ENCODE measurements at places on chromosomes 6 and 20.
A peak's percentile ranks its signal among the peaks of the same experiment; 100 is the strongest.

- DNase-seq = no peak
These were observed 1005.5 kb upstream of the CITED2 start for GRCh38 chr6:140379919-140380318.

DNA sequence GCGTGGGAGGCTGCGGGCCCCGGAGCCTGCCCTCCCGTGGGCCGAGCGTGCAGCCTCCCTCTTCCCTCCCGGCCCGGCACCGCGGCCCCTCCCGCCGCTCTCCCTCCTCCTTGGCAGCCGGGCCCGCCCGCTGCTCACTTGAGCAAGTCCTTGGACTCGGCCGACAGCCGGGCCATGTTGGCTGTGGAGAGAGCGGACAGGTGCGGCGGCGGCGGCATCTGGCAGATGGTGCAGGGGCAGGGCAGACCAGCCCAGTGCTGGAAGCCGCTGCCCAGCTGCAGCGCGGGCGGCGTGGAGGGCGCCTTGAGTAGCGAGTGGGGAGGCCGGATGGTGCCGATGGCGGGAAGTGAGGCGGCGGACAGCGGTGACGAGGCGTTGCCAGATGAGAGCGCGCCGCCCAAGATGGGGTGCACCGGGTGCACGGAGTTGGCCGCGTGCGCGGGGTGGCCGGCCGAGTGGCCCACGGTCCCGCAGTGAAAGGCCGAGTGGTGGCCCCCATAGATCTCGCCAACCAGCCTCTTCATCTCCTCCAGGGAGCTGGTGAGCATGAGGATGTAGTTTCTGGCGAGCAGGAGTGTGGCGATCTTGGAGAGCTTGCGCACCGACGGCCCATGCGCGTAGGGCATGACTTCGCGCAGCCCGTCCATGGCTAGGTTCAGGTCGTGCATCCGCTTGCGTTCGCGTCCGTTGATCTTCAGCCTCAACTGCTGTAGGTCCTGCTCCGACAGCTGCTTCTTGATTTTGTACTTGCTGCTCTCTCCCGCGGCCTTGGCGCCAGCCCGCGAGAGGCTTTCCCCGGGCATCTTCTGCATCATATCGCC is 766 bp downstream of the OLIG3 start:
- DNase-seq = peak; percentile 16

DNA sequence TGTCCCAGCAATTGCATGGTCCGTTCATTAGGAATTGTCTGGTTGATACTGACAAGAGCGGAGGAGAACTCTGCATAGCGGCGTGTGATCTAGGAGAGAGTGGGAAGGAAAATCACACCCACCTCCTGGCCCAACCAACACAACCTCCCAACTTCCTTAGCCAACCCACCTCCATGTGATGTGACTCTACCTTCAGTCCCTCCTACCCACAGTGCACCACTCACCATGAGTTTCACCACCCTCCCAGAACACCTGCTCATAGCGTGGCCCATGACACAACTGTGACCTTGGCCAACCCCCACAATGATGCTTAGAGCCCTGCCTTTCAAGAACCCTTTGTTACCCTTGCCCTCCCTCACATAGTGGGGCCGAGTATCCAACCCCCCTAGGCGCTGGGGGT is 7.7 kb downstream of the VPS52 start:
- no peak for DNase-seq

- DNase-seq = no peak
These were observed 38.9 kb upstream of the HDGFL1 start for GRCh38 chr6:22530506-22530905.

- DNase-seq = no peak
These were observed 132.1 kb downstream of the ZDHHC14 start for GRCh38 chr6:157513004-157513603.

DNA sequence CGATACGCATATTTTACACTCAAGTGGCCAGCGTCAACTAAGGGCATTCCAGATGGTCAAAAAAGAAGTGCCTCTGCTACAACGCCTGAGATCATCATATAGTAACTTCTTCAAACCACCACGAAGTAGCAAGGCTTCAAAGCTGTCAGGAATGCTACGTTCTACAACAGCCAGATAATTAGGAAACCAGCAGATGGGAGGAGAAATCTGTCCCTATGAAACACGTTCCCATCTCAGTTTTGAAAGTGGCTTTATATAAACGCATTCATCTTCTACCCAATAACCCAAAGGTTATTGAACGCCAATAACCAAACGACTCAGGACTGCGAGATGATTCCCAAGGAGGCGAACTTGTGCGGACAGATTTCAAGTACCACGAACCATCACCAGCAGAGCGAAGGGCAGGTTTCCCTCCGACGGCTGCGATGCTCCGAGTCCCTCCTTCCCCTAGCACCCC is 1.2 kb downstream of the ABHD12 start:
- peak; percentile 18 for DNase-seq

DNA sequence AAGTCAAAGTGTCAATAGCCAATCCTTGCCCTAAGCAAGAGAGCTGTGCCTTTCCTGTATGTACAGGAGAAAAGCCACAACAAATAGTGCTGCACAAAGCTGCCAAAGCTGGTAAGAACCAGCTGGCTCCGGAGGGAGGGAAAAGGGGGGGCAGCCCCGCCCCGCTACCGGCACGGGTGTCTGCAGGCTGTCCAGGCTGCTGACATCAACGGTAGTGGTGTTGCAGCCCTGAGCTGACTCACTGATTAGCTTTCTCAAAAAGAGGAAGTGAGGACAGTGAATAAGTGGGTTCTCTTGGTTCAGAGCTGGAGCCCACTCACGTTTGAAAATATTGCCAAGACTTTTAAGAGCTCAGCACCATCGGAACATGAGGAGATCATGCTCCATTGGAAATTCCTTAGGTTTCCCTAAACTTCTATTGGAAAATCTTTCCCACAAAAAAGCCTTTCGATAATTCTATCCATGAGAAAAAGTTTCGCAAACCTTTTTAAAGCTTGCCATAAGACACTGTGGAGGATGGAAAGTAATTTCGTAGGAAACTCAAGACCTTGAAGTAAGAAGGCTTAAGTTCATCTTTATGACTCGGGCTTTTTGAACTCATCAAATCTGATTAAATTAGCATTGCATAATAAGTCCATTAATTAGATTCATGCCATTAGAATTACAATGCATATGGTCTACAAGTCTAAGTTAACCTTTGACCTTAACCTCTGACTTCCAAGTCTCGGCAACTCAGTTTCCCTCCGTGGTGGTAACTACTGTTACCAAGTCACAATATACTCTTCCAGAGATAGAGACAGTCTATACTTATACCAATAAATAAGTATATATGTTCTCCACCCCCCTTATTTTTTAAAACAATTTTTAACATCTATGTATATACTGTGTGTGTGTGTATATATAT is 67.0 kb downstream of the TNFRSF21 start:
- peak; percentile 30 for DNase-seq

DNA sequence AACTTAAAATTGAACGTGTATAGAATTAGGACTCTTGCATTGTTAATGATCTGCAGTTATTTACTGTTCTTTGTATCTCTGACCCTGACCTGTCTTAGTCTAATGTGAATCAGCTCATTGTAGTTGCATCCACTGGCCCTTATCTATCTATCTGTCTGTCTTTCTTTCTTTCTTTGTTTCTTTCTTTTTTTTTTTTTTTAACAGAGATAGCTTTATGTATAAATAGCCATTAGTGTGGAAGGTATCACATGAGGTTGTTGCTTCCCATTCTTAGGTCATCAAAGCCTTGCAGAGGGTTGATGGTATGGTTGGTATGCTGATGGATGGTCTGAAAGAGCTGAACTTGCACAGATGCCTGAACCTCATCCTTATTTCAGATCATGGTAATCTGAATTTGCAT is 59.9 kb downstream of the ENPP1 start:
- DNase-seq = no peak

GRCh38 chr6:163355426-163355991 is 59.0 kb upstream of the QKI start:
- no peak for DNase-seq

DNA sequence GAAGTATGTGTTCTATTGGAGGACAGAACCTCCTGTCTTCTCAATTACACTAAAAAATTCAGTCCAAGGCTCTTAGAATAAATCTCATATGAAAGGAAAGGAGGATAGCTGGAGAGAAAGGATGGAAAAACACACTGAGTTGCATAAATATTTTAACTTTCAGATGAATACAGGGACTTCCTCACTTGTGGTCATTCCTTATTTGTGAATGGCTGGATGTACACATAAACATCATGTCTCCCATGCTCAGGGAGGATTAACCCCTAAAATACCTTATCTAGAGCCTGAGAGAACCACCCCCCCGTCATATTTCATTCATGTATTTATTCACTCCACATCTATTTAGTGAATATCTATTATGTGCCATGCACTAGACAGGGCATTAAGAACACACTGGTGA is 217.6 kb upstream of the CITED2 start:
- no peak for DNase-seq

- peak; percentile 78 for DNase-seq
These were observed 757 bp upstream of the SAMD3 start for GRCh38 chr6:130223508-130223907.

- no peak for DNase-seq
These were observed 53.3 kb downstream of the RNASET2 start for GRCh38 chr6:166903027-166903426.

GRCh38 chr6:154488802-154489437 is 21.6 kb downstream of the CNKSR3 start:
- DNase-seq = no peak

DNA sequence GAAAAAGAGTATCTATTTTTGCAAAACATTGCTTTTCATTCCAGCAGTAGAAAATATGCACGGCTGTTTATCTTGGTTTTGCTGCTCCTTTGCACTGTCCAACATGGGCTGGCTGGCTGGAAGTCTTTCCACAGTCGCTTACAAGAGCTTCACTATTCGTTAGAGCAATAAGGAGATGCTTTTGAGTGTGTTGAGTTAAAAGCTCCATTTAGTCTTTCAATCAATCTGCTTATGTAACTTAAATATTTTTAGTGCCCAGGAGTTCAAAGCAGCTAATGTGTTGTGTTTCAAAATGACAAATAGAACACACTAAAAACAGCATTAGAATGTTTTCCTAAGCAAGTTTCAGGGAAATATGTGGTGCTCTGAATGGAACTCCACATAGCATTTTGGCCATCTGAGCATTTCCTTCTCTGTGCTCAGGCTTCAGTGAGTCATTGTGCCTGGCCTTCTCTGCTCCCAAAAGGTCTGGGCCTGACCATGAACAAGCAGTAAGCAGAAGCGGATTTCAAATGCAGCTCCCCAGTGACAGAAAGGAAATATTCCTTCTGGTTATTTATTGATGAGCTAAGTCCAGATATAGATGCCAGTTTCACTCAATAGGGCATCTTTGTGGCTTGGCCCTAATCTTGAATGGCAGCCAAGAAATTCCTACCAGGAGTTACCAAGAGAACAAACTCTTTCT is 580.3 kb downstream of the TENT5A start:
- no peak for DNase-seq

DNA sequence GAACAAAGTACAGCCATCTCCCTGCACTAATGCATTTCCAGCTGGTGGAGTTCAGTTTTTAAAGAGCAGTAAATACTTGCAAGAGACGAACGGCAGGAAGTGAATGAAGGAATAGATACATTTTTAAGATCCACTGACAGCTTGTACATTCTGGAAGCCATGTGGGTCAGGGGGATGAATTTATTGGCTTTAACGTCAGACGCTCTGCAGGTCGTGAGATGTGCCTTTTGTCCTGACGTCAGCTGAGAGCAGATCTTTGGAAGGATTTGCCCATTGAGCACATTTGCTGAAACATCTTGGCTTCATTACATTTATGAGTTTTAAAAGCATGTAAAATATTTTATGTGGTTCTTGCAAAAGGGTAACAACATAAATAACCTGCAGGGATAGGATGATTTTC is 29.5 kb upstream of the SALL4 start:
- no peak for DNase-seq

GRCh38 chr20:23397961-23398360 is 23.3 kb downstream of the NAPB start:
- peak; percentile 52 for DNase-seq

- DNase-seq = no peak
These were observed 104.1 kb upstream of the AKIRIN2 start for GRCh38 chr6:87806099-87806498.

GRCh38 chr6:69696273-69696672 is 100.5 kb downstream of the LMBRD1 start:
- peak; percentile 11 for DNase-seq

GRCh38 chr20:61918548-61918947 is 147.1 kb downstream of the TAF4 start:
- DNase-seq = no peak

DNA sequence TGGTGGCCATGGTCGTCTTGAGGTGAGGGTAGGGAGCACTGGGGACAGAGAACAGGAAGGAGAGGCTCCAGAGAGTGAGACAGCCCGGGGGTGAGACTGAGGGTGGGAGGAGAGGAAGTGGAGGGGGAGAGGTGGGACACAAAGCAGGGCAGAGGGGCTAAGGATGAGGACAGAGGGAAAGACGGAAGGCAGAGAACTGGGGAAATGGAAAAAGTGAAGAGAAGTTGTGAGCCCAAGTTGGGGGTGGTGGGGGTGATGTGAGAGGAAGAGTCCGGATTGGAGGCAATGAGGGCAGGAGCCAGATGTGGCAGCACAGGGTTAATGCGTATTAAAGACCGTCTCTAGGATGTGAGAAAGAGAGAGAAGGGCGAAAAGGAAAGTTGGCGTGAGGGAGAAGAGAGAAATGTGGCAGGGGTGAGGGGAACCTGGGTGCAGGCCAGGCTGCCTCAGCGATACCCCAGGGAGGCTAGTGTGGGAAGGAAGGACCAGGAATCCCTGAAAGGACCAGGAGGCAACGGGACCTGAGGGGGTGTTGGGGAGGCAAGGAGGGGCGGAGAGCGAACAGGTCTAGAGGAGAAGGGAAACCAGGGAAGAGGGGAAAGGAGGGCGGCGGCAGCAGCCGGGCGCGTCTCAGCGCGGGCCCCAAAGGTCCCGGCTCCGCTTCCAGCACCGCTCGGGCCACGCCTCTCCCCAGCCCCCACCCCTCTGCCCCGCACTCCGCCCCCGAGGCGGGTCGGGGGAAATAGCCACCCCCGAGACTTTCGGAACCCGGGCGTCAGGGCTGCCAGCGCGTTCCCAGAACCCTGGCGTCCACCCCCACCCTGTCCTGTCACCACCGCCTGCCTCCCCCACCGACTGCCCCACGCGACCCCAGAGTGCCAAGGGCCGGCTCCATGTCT is at the start of gene PPP1R18:
Gene PPP1R18, minus strand, starts transcription at position 637 of the 899 bp plus-strand sequence. Its CDS starts 627 bp downstream, at position 10.
- peak; percentile 84 for DNase-seq

DNA sequence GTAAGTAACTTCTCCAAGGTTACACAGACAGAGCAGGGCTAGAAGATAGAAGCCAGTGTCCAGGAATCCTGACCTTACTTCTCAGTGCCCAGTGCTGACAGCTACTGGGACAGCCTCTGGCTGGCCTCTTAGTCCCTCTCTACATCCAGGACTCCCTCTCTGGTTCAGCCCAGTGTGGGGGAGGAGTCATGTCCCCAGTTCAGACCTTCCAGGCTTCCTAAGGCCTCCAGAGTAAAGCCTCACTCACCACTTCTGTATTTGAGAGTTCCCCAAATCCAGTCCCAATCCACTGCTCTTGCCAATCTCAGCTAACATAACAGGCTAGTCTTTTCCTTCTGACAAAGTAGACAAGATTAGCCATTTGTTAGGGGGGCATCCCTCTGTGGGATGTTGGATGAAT is 36.9 kb upstream of the EPB41L1 start:
- no peak for DNase-seq

GRCh38 chr6:147651249-147652063 is 143.0 kb downstream of the SAMD5 start:
- no peak for DNase-seq

- DNase-seq = no peak
These were observed 11.5 kb upstream of the TENT5A start for GRCh38 chr6:81763968-81764367.

GRCh38 chr6:168239044-168239773 is 80.4 kb downstream of the DACT2 start:
- no peak for DNase-seq

GRCh38 chr6:42375007-42375635 is 76.6 kb downstream of the TRERF1 start:
- DNase-seq = no peak

GRCh38 chr6:100346828-100347227 is 117.9 kb downstream of the SIM1 start:
- DNase-seq = no peak

All from activated CD4-positive, alpha-beta T cell treated with anti-CD3 and anti-CD28 coated beads, Interleukin-2, Interleukin-6, amounts not matched to agents 100 ng/mL and 50 ng/mL, durations not matched to agents 16 hours and 8 hours (primary cell).